ENCODE measurements at places on chromosomes 2 and 18.

- no peak for DNase-seq
These were observed 68.6 kb downstream of the CIB4 start for GRCh38 chr2:26572591-26572990.

GRCh38 chr2:172329774-172330671, 97.4 kb upstream of the ITGA6 start:
- DNase-seq: no peak

GRCh38 chr2:239871481-239872435, 153.4 kb downstream of the NDUFA10 start:
- DNase-seq: no peak

DNA sequence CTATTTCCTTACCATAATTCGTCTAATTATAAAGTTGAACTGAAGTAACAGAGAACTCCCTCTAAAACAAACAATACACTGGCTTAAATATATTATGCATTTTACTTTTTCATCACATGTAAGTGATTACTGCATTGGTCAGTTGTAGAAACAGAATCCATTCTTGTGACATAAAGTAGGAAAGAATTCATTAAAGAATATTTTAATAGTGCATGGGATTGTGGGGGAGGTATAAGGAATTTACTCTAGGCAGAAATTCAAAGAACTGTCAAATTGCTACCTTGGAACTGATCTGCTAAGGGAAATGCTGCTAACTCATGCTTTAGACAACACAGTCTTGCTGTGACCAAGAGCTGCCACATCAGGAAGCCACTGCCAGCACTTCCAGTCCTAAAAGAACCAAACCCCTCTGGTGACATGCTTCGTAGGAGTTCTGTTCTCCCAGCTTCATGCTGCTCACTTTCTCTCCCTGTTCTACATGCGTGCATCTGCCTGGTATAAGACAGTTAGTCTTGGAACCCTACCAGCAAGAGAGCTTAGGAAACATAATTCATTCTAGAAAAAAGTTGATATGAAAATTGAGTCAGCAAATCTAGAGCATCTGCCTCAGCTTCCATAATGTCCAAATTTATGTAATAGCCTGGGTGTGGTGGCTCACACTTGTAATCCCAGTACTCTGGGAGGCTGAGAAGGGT, 1137.6 kb upstream of the NXPH2 start:
- DNase-seq: no peak

GRCh38 chr18:12015416-12016062, 34.2 kb downstream of the IMPA2 start:
- no peak for DNase-seq

GRCh38 chr18:56748698-56749268, 97.6 kb downstream of the WDR7 start:
- DNase-seq: peak; percentile 89

DNA sequence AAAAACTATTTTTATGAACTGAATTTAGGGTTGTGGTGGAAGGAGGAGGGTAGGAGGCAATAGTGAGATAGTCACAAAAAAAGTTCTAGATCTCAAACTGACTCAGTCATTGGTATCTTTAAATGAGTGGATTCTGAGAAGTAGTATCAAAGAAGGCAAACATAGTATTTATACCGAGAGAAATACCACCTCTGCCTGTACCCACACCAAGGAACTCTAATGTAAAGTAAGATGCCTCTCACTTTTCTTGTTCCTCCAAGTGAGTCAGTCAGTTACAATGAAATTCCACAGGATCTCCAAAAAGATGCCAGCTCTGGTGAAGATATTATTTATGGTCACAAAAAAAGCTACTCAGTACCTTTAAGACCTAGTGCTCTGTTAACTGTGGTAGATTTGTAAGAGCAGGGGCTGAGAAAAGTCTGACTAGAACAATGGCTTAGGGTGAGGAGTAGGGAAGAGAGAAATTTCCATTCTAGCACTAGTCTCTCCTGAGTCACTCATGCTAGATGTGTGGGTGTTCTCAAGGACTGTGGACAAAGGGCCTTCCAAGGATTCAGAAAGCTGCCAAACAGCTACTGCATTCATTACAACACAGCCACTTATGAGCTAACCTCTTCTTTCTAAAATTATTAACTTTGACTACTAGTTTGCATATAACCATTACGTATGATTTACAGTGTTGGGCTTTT, 36.3 kb downstream of the YWHAQ start:
- no peak for DNase-seq

- no peak for DNase-seq
These were observed 50.4 kb downstream of the MFSD6 start for GRCh38 chr2:190458352-190459107.

DNA sequence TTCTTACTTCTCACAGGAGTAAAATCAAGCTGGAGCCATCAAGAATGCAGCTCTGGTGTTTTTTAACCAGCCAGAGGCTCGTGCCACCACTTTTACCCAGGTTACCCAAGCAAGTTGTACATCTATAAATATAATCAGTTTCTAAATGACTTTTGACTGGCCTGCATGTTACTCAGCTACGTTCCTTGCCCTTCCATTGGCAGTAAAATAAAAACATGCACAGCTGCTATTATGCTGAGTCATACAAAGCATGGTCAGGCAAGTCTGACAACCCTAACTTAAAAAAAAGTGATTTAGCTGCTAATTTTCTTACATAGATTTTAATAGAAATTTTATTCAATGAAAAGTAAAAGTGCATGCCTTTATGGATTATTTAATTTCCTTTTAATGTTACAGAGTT, 111.7 kb upstream of the CSRNP3 start:
- DNase-seq: no peak

- DNase-seq: peak; percentile 91
These were observed 633 bp upstream of the RNF152 start for GRCh38 chr18:61893309-61893970.

DNA sequence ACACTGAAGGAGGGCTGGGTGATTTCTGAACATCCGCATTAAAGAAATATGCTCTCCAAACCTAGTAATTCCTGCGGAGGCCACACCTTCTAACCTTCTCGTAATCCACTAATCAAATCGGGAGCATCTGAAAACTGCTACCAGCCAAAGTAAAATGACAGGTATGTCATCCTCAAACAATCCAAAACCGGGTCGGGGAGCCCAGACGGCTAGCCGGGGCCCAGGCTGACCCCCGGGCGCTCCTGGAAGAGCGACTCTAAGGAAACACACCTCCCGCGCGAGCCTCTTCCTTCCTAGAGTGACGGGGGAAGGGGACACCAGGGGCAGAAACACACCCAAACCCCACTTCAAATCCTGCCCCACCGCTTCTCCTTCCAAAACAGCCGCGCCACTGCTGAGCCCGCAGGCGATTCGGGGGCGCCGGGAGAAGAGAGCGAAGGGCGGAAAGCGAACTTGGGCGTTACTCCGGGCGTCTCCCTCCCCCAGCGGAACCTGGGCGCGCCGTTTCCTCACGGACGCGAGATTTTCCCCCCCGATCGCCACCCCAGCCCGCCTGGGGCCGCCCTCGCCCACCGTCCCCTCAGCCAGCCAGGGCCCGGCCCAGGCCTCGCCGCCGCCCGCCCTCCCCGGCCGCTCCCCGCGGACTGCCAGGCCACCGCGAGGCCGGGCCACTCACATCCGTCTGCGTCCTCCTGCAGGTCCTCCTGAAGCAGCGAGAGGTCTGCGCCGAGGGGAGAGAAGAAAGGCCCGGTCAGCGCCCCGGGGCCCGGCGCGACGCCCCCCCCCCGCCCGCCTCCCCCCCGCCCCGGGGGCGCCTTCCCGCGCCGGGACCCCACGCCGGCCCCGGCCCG, 584 bp downstream of the PPP4R1 start:
- peak; percentile 70 for DNase-seq

- peak; percentile 80 for DNase-seq
These were observed 5.4 kb downstream of the DOK1 start for GRCh38 chr2:74559912-74560311.

DNA sequence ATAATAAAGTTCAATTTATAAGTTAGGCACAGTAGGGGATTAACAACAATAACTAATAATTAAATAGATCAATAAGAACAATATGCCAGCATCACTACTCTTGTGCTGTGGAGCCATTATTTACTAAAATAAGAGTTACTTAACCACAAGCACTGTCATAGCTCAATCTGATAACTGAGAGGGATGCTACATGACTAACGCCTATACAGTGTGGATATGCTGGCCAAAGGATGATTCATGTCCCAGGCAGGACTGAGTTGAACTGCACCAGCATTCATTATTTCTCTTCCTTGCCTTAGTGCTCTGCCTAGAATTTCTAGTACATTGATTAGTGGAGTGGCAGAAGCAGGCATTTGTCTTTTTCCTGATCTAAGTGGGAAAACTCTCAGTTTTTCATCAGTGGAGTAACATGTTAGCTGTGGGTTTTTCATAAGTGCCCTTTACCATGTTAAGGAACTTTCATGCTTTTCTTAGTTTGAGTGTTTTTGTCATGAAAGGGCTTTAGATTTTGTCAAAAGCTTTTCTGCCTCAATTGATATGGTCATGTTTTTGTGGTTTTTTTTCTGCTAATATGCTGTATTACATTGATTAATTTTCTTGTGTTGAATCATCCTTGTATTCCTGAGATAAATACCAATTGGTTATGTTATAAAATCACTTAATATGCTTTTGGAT, 21.7 kb downstream of the KIAA1328 start:
- DNase-seq: no peak

DNA sequence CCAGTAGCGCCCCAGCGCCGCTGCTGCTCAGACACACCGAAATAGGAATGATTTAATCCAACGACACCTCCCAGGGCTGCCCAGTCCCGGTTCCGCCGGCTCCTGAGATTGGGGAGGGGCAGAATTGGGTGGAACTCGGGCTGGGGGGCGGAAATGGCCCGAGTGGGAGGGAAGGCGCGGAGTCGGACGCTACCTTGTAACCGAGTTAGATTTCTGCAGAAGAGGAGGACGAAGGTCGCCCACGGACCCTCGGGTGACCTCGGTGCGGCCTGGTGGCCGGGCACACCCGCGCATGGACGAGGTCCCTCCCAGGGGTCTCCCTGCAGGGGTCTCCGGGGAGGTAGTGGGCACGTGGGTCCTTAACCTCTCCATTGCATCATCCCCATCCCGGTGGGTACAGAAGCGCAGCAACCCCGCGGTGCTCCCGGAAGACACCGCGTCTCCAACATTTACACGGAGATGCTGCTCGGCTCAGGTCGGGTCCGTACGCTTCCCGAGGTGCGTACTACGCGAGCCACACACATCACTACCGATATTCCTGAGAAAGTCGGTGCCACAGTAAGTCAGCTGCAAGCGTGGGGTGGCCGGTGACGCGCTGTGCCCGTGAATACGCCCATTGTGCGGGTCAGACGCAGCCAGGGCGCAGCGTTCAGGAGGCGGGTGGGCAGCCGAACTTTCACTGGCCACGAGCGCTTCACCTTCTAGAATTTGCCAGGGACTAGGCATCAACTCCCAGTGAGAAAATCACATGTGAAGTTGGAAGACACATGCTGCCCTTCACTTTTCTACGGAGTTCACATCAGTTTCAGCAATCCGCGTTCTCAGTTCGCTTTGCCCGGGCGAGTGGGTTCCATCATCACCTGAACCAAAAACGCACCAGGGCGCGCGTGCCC, 3.0 kb downstream of the ZNF516 start:
- peak; percentile 89 for DNase-seq

GRCh38 chr2:143132355-143132754, 3.1 kb downstream of the ARHGAP15 start:
- DNase-seq: no peak

DNA sequence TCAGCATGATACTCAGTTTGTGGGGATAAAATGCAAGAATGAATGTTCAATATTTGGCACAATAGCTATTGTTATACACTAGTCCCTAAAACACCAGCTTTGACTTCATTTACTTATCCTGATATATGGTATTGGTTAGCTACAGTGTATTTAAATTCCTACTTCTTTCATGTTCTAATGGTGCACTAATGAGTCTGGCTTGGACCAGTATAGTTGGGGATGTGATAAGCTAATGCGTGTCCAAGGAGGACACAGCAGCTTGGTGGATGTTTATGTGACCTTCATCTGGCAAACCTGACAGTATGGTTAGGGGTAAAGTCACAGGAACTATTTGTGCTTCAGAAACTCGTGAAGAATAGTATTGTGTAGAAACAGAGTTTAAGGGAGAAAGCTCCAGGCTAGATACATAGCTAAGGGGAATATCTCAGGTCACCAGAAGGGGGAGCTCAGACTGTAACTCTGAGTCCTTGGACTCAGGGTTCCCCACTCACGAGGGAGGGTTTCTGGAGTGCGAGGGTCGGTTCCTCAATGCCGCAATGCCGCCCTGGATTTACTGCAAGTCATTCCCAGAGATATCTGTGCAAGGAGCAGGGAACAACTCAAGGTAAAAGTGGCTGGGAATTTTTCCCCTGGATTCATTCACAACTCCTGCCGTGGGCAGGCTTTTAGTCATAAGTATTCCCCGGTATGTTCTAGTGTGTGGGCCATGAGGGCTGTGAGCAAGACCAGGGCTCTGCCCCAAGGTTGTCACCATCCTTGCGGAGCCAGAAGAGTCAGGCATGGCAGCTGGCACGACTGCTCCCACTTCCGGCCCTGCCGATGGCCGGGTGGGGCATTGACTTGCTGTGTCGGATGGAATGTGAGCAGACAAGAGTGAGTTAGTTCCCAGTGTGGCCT, 14.5 kb downstream of the IL1R2 start:
- peak; percentile 19 for DNase-seq

GRCh38 chr2:217722883-217723472, 279.8 kb downstream of the TNS1 start:
- DNase-seq: no peak

DNA sequence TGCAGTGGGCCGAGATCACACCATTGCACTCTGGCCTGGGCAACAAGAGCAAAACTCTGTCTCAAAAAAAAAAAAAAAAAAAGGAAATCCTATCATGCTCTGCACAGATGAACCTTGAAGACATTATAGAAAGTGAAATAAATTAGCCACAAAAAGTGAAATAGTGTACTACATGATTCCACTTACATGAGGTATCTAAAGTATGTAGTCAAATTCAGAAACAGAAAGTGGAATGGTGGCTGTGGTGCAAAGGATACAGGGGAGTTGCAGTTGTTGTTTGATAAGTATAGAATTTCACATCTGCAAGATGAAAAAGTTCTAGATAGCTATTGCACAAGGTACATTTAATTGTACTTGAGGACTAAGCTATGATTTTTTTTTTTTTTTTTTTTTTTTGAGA, 5.2 kb downstream of the ZRANB3 start:
- DNase-seq: no peak

- DNase-seq: no peak
These were observed 364.4 kb upstream of the CYRIA start for GRCh38 chr2:17030047-17030446.

GRCh38 chr2:169190197-169190775, 120.9 kb downstream of the DHRS9 start:
- DNase-seq: no peak

DNA sequence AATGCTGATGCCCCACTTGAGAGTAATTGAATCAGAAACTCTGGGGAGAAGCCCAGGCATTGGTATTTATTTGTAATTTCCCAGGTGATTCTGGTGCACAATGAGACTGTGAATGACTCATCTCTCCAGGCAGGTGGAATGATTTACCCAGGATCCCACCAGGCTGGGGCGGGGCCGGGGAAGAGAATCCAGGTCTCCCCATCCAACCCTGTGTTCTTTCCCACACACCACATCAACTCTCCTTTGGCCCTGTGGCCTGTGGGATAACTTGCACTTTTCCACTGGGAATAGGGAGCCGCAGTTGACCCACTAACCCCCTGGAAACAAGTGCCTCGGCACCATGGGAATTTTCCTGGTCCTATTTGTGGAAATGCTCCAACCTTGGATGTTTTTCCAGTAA, 409.8 kb downstream of the ZNF521 start:
- DNase-seq: peak; percentile 21

Data from NCI-H1417 (cell line).